ENCODE measurements at places on chromosomes 6 and 20.

- no peak for DNase-seq
Measured at GRCh38 chr6:5626727-5627426, 365.6 kb downstream of the FARS2 start.

DNA sequence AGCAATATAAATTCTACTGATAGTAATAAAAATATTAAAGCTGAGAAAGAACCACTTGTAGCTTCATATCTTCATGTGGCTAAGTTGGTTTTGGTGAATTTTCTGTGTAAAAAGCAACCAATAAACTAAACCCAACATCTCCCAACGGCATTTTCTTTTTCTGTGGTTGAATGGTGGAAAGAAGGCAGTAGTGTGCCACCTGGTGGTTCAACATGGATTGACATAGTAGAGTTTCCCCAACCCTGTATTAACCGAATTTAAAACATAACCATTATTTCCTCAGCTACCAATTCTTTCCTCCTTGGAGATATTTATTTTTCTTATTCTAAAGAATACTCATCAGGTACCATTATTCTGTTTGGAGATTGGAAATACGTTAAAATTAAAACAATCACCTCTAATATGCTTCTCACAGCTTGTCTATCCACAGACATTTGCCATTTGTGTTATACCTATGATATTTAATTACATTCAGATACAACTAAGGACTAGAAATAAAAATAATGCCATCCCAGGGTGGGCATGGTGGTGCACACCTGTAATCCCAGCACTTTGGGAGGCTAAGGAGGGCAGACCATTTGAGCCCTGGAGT, 117.1 kb upstream of the EEF1E1 start:
- no peak for DNase-seq

DNA sequence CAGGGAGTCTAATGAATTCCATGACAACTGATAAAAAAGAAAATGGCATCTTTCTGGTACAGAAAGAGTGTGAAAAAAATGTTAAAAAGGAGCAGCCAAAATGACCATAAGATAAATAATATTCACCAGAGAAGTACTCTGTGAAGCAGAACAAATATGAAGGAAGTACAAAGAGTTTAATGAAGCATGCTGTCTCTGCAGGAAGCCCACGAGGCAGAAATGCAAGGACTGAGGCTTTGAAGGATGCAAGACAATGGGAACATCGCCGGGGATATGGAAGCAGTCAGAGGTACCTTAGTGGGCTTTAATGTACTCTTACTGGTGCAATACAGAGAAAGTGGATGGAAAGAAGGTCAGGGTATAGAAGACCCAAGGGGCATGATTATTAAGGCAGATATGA, 50.7 kb downstream of the NOX3 start:
- no peak for DNase-seq

DNA sequence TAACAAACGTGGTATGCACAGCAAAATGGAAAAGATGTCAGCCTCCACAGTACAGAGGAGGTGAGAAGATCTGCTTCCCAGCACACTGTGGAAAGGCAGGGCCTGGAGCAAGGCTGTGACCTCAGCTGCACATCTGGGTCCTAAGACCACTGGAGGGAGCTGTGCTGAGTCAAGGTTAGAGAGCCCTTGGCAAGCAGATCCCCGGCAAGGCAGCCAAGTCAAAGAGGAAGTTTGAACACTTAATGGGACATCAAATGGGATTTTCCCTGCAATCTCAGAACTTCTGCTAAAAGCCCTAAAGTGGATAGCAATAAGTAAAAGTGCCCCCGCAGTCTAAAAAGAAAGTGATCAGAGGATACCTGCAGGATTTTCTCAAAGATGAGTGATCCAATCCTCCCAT, 39.5 kb downstream of the UNC5CL start:
- DNase-seq = no peak

- DNase-seq = no peak
Measured at GRCh38 chr6:158633127-158633526, 11.4 kb downstream of the DYNLT1 start.

Data from activated effector memory CD4-positive, alpha-beta T cell treated with Interleukin-2 at 50 U/mL for 16 hours (primary cell).